ENCODE measurements at places on chromosomes 1 and 21.
A peak's percentile ranks its signal among the peaks of the same experiment; 100 is the strongest.

DNA sequence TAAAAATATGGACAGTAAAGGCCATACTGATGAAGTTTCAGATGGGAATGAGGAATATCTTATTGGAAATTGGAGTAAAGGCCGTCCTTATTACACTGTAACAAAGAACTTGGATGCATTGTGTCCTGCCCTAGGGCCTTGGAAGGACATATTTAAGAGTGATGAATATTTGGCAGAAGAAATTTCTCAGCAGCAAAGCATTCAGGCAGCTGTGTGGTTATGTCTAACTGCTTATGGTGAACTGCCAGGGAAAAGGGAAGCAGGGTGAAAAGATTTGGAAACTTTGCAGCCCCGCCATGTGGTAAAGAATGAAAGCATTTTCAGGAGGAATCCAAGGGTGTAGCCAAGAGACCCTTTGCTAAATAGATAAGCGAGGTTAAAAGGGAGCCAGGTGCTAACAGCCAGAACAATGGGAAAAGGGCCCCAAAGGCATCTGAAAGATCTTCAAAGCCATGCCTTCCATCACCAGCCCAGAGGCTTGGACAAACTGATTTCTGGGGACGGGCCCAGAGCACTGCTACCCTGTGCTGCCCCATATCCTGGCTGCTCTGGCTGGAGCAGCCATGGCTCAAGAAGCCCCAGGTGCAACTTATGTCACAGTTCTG is 200.0 kb downstream of the PTPRU start:
- ATAC-seq = no peak

GRCh38 chr1:213409971-213410370 is 358.9 kb downstream of the RPS6KC1 start:
- no peak for ATAC-seq

DNA sequence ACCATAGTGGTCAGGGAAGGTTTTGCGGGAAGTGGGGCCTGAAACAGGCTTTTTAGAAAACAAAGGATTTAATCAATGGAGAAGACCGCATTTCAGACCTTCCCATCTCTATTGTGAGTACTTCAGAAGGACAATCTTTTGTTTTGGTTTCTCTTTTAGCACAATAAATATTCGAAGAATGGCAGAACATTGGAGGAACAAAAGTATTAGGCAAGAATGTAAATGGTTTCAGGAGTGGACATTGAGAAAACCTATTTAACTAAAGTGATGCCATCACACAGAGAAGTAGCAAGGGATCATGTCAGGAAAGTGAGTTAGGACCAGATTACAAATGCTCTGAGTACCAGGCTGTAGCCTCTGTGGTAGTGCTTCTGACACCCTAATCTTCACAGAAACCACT is 26.8 kb upstream of the UBE2U start:
- ATAC-seq = peak; percentile 44

- ATAC-seq = peak; percentile 79
These were observed 26.8 kb upstream of the ZNF697 start for GRCh38 chr1:119674835-119675289.

- ATAC-seq = no peak
These were observed 31.9 kb upstream of the SARS1 start for GRCh38 chr1:109181807-109182163.

- ATAC-seq = no peak
These were observed 256.6 kb upstream of the PTBP2 start for GRCh38 chr1:96464991-96465390.

DNA sequence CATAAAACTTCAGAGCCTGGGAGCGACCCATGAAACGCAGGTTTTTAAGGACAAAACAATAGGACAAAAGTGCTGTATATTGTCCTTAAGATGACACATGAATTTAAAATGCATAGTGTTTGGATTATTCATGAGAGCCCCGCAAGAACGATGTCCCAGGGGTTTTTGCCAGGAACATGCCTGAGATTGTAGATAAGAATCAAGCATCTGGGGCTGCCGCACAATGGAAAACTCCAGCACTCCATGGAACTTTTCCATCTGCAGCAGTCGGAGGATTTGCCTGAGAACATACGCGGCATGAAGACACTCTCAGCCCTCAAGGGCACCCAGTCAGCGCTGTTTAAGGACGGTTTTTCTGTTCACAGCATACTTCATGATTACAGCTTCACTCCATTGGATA is 5.3 kb upstream of the ERG start:
- ATAC-seq = no peak

DNA sequence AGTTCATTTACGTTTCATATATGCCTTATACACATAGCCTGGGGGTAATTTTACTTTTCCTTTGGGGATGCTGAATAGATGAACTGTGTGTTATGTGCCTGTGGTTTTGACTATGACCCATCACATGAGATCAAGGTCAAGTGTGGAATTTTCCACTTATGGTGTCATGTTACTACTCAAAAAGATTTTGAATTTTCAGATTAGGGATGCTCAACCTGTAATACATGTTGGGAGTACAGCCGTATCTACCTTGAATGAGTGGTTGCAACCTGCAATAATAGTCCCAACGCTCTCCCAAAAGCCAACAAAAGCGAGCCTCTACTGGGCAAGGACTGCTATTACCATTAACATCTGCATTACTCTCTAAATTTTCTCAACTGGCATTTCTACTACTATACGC is 68.5 kb upstream of the SDC3 start:
- ATAC-seq = peak; percentile 47

DNA sequence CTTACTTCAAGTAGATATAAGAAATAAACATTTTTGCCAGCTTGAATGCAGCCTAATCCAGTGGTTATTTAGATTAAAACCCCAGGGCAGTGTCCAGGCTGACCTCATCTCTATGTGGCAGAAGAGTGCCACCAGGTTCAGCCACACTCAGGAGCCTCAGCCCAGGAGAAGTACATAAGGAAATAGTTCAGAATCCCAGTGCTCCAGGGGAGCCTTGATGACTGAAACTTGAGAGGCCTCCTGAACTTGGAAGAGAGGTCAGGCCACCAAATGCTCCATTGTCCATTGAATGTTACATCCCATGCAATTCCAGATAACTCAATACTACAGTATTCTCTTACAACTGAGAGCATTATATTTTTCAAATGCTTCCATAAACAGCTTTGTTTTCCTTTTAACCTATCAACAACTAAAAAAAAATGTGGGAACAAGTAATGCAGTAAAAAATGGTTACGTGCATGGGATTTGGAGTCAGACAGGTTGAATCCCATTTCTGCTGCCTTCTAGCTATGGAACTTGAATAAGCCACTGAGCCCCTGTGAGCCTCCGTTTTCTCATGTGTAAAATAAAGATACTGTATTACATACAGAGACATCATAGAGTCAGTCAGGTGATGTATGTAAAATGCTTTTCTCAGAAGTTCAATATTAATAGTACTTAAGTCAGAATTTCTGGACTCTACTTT is 248.0 kb downstream of the PLPP3 start:
- ATAC-seq = no peak

DNA sequence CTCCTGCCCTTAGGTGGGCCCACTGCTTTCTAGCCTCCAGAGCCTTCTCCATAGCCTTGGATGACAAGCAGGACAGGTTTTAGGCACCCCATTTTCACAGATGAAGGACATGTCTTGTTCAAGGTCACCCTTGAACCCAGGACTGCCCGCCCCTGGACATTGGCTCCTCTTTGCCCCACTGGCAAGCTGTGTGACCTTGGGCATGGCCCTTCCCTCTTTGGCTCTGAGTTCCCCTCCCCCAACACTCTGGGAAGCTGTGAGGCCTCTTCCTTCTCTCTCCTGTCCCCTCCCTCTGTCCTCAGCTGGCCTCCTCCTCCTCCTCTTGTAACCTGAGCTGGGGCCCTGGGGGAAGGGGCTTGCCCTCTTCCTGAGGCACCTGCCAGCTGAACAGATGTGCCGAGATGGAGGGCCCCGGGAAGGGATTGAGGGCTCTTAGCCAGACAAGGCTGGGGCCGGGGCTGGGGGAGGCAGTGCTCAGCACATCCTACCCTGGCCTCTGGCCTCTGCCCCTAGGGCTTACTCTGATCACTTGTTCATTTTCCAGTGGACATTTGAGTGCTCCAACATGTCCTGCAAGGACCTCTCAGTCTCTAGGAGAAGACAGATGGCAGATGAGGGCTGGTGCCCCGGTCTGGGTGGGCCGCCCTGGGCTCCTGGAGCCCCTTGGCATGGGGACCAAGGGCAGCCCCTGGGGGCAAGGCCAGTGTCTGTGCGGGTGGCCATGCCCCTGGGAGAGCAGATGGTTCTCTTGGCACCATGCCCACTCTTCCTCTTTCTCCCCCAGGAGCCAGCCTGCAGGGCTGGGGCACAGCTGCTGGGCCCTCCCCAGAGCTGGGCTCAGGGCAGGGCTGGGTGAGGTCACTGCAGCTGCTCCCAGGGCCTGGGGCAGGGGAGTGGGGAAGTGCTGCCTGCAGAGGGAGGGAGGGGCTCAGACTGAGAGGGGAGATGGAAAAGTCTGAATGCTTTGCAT is 10.7 kb downstream of the FOXO6 start:
- ATAC-seq = peak; percentile 92

DNA sequence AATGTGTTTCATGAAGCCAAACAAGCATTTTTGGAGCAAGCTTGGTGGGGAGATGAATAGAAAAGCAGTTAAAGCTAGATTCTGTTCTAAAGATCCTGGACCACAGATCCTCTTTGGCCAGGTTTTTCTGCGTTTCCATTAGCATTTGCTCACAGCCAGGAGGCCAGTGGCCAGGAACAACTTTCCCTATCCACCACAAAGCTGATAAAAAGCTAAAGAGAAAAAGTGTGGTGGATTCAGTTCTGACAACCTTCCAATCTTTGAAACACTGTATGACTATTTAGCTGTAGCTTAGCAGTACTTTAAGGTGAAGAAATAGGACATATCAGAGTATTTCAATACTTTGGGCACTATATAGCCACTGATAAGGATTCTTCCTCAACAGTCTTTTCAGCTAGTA is 3.0 kb upstream of the NEK7 start:
- no peak for ATAC-seq

GRCh38 chr1:204084247-204084772 is 11.4 kb downstream of the SOX13 start:
- peak; percentile 47 for ATAC-seq

GRCh38 chr21:38809198-38809878 is 3.6 kb downstream of the ETS2 start:
- ATAC-seq = no peak

GRCh38 chr21:35226968-35227744 is 178.1 kb upstream of the RUNX1 start:
- no peak for ATAC-seq

- ATAC-seq = no peak
These were observed 345.9 kb upstream of the VAMP3 start for GRCh38 chr1:7425229-7425628.

GRCh38 chr1:3703786-3704371 is 48.4 kb upstream of the CCDC27 start:
- ATAC-seq = no peak

DNA sequence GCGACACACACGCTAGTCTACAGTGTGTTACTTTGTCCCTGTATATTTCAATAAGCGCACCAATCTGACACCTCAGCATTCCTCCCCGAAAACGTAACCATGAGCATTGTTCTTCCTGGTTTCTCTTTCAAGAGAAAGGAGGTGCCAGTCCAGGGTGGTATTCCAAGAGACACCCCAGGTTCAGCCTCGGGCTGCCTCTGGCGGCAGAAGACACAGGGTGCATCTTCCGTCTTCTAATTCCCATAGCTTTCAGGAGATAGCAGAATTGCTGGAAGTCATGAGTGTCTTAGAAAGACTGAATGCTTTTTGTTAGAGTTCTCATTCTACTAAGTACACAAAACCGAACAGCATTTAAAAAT is 15.9 kb upstream of the RGS8 start:
- ATAC-seq = no peak

- no peak for ATAC-seq
These were observed 19.7 kb upstream of the ALDH9A1 start for GRCh38 chr1:165717918-165718515.

GRCh38 chr1:20698195-20698910 is 19.5 kb downstream of the KIF17 start:
- no peak for ATAC-seq

DNA sequence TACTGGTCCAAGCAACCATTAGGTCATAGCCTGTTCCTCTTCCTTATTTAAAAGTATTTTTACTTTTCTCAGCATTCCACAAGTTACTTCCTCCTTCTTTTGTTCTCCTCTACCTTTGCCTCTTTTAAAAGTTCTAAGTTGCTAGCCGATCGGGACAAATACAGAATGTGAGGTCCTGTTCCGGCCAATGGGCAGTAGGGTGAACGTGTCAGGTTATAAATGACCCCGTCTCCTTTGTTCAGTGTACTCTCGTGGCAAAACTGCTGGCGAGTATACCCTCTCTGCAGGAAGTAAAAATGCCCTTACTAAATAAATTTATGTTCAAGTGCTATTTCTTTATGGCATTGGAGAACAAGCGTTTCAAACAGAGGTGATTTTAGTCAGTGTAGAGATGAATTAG is 2.5 kb downstream of the ADCY10 start:
- ATAC-seq = no peak
